Uterus (tissue), 4 donors: ENCODE measurements at places on chromosomes 4 and X.

DNA sequence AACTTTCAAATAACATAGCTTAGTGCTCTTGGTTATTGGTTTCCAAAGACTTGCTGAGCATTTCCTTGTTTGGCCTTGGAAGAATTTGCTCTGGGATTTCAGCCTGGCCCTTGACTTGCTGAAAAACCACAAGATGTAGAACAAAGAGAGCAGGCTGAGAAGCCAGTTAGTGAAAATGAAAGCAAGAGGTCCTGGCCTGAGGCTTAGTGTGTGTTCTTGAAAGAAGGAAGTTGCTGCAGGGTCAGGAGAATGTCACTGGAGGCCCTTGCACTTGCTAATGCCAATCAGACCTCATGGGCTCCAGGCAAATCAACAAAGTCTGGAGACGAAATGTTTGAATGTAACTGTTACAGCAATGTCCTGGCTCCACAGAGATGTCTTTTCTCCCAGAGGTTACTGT lies 79.4 kb downstream of the SYNPO2 start:
- DNase-seq = peak; percentile 50

GRCh38 chr4:139720806-139721205 lies 55.2 kb downstream of the MGST2 start:
- DNase-seq = no peak

DNA sequence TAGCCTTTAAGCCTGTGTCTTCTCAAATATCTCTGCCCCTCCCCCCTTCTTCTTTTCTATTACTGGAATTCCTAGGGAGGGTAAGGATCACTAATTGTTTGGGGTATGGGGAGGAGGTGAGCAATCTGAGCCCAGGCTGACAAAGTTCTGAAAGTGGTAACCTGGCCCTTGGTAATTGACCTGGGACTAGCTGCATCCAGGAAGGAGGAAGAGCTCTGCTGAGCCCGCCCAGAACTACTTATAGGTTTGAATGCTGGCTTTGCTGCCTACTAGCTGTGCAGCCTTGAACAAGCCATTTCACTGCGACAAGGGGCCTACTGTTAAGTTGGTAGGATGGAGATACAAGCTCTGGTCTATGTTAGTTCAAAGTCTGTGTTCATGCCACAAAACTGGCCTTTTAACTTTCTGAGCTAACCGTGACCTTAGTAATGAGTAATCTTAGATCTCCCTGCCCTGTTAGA lies 37.8 kb downstream of the DGKK start:
- DNase-seq = no peak

GRCh38 chr4:145482209-145483037 lies 770 bp downstream of the SMAD1 start:
- DNase-seq = peak; percentile 53

DNA sequence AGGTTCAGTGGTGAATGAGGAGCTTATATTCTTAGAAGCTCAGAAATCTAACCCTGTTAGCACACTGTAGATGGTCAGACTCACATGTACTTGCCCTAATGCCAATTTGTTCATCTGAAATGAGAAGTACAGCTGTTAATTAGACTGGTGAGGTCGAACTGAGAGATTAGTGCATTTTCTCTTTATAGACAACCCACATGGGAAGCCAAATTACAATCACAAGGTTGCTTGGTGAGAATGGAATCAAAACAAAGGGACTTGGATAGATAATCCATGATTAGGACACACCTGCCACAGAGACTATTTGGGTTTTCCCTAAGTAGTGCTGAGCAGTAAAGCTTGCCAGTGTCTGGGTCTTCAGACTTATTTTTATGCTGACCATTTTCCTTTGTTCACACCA lies 88.3 kb downstream of the POLA1 start:
- no peak for DNase-seq

GRCh38 chr4:126209147-126209546 lies 894.4 kb downstream of the FAT4 start:
- DNase-seq = no peak

GRCh38 chrX:38616904-38617303 lies 55.6 kb downstream of the TSPAN7 start:
- no peak for DNase-seq

DNA sequence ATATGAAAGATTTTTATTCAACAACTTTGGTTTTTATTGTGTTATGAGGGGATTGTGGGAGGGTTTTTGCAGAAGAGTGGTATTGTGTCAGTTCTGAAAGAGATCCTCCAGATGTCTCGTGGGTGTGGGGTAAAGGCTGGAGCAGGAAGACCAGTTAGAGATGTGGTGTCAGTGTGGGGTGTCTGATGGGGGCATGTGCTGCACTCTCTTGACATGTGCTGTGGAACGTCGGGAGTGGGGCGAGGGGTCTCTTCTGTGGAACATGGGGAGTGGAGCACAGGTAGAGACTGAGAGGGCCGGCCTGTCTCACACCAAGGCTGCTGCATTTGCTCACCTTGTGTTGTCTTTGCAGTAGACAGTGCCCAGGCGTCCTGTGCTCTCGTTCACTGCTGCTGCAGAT lies 37.6 kb downstream of the FAM193A start:
- DNase-seq = no peak
